Neural crest cell (in vitro differentiated cells): ENCODE measurements at places on chromosomes 1 and 21. TPM values are rescaled to one million over a fixed set of nuclear protein-coding genes. Genes with fewer than 3 reads are reported as not detected.

BARHL2 gene
- total RNA-seq: not detected in 2 replicates

CCNL2 gene
- 249 and 261 TPM in 2 replicates for total RNA-seq

CD101 gene
- 3.7 and 4.3 TPM in 2 replicates for total RNA-seq

KRTAP19-2 gene
- not detected in 2 replicates for total RNA-seq

TCP10L gene
- total RNA-seq: 1.7 and 2.2 TPM in 2 replicates

PRAMEF11 gene
- not detected in 2 replicates for total RNA-seq

SLC22A15 gene
- total RNA-seq: 1.8 and 2.3 TPM in 2 replicates

- no peak overlapping the region for H3K4me3 ChIP-seq
- H3K4me1 ChIP-seq: no peaks in the 10 kb centered on the region
- no peak for DNase-seq
- H3K27me3 ChIP-seq: no peaks in the 10 kb centered on the region
Observed at GRCh38 chr1:118827636-118828035, 160.5 kb downstream of the TBX15 start.

DNA sequence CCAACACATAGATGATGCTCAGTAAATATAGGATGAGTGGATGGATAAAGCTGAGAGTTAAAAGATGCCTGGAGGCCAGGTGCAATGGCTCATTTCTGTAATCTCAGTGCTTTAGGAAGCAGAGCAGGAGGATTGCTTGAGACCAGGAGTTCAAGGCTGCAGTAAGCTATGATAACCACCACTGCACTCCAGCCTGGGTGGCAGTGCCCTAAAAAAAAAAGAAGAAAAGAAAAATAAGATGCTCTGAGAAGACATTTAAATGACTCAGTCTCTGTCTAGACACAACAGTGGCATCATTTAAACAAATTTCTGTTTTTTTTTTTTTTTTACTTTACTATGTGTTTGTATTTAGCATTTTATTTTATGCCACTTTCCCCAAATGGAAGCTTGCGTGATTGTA, 25.3 kb upstream of the IL19 start:
- H3K27ac ChIP-seq: no peak overlapping the region
- DNase-seq: no peak
- H3K4me3 ChIP-seq: no peak overlapping the region

- peak overlapping the region; percentile 86 for H3K27ac ChIP-seq
- no peaks in the 10 kb centered on the region for H3K27me3 ChIP-seq
- peaks cover 12% of the 10 kb centered on the region for H3K36me3 ChIP-seq
- peaks cover 59% of the 10 kb centered on the region for H3K4me1 ChIP-seq
- H3K4me3 ChIP-seq: peak overlapping the region; percentile 73
Observed at GRCh38 chr21:16285605-16286126, 555.9 kb downstream of the USP25 start.

GRCh38 chr21:45244799-45245340, 42.8 kb downstream of the POFUT2 start:
- DNase-seq: no peak
- H3K4me1 ChIP-seq: peaks cover 15% of the 10 kb centered on the region
- peaks cover 36% of the 10 kb centered on the region for H3K27me3 ChIP-seq
- H3K36me3 ChIP-seq: peaks cover 16% of the 10 kb centered on the region

DNA sequence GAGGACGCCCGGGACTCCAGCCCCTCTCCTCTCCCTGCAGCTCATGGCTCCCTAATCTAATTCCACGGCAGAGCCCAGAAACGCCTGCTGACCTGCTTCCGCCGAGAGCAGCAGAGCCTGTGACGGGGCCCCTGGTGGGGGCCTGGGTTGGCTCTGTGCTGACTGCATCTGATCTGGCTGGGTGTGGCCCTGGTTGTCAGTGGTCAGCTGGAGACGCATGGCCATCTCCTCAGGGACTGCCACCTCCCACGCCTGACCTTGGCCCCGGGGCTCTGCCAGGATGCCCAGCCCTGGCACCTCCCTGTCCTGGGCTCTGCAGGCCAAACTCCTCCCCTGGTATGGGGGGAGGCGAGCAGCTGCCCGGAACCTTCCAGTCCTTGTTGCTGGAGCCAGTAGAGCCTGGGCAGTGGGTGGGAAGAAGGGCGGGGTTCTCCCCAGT, 1.1 kb upstream of the PLCH2 start:
- H3K36me3 ChIP-seq: no peaks in the 10 kb centered on the region
- no peaks in the 10 kb centered on the region for H3K27me3 ChIP-seq
- DNase-seq: no peak
- no peak overlapping the region for H3K27ac ChIP-seq

DNA sequence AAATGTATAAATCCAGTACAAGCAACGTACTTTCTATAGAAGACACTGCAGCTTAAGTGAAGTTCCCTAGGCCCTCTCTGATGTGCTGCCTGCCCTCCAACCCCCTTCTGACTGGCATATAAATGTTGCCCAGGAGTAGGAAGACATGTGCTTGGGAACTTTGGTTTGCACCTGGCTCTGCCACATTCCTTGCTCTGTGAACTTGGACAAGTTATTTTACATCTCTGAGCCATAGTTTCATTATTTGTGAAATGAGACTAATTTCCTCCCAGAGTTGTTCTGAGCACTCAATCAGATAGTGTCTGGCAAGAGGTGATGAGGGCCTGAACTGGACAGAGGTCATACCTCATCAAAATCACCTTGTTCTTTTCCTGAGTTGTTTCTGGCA, 3.5 kb upstream of the PHC2 start:
- no peak overlapping the region for H3K4me3 ChIP-seq
- H3K4me1 ChIP-seq: peaks cover 34% of the 10 kb centered on the region
- no peak for DNase-seq
- H3K27ac ChIP-seq: no peak overlapping the region
- H3K36me3 ChIP-seq: no peaks in the 10 kb centered on the region

DNA sequence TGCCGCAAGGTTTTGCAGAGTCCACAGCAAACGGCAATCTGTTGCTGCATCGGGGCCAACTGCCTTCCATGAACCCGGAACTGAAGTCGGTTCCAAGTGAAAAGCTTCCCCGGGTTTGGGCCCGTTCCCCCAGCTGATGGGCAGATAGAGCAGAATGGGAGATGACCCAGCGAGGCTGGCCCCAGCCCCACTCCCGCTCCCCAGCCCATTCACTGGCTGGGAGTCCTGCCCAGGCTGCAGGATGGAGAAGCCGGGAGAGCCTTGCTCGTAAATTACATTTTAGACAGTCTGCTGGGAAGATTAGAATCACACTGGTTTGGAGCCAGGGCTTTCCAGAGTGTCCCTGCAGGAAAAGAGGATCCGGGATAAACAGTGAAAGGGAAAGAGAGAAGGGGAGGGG, 31.6 kb upstream of the PAX7 start:
- H3K27ac ChIP-seq: no peak overlapping the region
- no peaks in the 10 kb centered on the region for H3K36me3 ChIP-seq
- no peak overlapping the region for H3K4me3 ChIP-seq
- peaks cover 61% of the 10 kb centered on the region for H3K27me3 ChIP-seq

DNA sequence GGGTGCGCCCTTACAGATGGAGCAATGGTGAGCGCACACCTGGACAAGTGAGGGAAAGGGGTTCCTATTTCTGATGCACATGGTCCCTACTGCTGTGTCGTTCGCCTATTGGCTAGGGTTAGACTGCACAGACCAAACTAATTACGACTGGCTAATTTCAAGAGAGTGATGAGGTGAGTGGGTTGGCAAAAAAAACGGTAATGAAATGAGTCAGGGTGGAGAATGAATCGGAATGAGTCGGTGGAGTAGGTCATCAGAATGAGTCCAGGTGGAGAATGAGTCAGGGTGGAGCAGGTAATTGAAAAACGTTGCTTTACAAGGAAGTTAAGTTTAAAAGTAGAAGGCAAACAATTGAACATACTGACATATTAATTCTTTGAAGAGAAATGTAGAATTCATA, 79.8 kb downstream of the WDR4 start:
- H3K27ac ChIP-seq: no peak overlapping the region
- DNase-seq: no peak
- peaks cover 7% of the 10 kb centered on the region for H3K27me3 ChIP-seq
- no peak overlapping the region for H3K4me3 ChIP-seq
- no peaks in the 10 kb centered on the region for H3K4me1 ChIP-seq

DNA sequence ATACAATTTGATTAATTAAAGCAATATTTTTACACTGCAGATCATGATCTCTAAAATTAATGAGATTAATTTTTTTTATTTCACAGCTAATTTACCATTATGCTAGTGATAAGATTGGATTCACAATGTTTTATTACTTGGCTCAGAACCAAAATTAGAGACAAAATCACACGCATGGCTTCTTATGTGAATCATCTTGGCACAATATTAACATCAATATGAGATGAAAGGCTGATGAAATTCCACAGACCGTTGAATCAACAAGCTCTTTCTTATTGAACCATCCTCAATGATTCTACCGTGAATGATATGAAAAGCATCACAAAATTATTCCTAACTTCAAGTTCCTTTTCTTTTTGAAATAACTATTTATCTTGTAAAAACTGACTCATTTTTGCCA, 544.9 kb downstream of the KCNT2 start:
- H3K36me3 ChIP-seq: no peaks in the 10 kb centered on the region
- no peak overlapping the region for H3K27ac ChIP-seq
- no peak overlapping the region for H3K4me3 ChIP-seq
- DNase-seq: no peak

- no peaks in the 10 kb centered on the region for H3K36me3 ChIP-seq
- no peaks in the 10 kb centered on the region for H3K4me1 ChIP-seq
- H3K4me3 ChIP-seq: no peak overlapping the region
- DNase-seq: no peak
Observed at GRCh38 chr21:28455253-28455600, 537.5 kb downstream of the LTN1 start.

- DNase-seq: no peak
- H3K27me3 ChIP-seq: no peaks in the 10 kb centered on the region
- H3K4me3 ChIP-seq: no peak overlapping the region
Observed at GRCh38 chr1:208117409-208117808, 126.8 kb downstream of the PLXNA2 start.

DNA sequence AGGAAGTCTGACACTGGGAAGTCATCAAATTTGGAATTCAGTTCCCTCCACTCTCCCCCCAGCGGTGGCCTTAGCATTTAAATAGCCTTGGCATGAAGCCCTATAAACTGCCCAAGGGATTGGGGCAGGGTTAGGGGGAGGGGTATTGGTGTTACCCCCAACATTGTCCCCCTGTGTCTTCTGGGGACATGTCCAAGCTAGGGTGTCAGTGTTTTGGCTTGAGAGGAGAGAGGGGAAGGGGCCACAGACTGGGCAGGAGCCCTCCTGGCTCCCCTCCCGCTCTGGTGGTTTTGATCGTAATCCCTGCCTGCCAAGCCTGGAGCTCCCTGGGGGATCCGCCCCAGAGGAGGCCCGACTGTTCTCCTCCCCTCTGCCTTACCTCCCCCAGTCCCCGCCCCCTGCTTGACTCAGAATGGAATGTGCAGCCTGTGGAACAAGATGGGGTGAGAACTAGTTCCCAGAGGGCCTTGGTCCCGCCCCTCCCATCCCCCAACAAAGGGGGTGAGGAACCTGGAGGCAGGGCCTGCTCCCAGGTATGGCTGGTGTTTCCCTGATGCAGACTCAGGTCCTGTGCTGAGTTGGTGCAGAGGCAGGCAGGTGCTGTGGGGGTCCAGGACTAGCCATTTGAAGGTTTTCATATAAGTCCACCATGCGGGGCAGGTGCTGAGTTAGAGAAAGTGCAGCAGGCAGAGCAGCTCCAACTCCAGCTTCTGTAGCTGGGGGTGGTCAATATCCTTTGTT, 7.4 kb downstream of the SOX13 start:
- peaks cover 82% of the 10 kb centered on the region for H3K4me1 ChIP-seq
- H3K27me3 ChIP-seq: peaks cover 2% of the 10 kb centered on the region
- no peaks in the 10 kb centered on the region for H3K36me3 ChIP-seq
- peak overlapping the region; percentile 48 for H3K4me3 ChIP-seq
- no peak overlapping the region for H3K27ac ChIP-seq
- no peak for DNase-seq

DNA sequence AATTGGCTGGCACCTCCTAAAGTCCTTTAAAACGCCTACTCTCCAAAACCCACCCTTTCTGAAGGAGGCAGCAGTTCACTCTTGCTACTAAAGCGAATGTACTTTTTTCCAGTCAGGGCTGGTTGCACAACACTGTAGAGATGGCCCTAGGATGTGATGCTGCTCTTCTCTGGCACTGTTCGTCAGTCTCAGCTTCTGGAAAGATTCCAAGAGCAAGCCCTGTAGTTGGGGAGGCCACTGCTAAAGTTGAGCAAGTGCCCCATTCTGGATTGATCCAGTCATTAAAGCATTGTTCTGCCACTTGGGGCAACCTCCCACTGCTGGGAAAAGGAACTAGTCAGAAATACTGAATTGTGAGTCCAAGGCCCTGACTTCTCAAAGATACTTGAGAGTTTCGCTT, 28.5 kb upstream of the KCNQ4 start:
- H3K4me1 ChIP-seq: no peaks in the 10 kb centered on the region
- DNase-seq: no peak
- H3K27me3 ChIP-seq: no peaks in the 10 kb centered on the region
- no peak overlapping the region for H3K27ac ChIP-seq
- peaks cover 7% of the 10 kb centered on the region for H3K36me3 ChIP-seq
